Glutamatergic neuron (in vitro differentiated cells): ENCODE measurements at places on chromosomes 12 and 14. TPM values are rescaled to one million over a fixed set of nuclear protein-coding genes. Genes with fewer than 3 reads are reported as not detected.

Gene AGAP2
- 45.5 TPM for total RNA-seq

Gene PARPBP
- total RNA-seq: 6.3 TPM

Gene CHMP4A
- 32.4 TPM for total RNA-seq

Gene ANG
- total RNA-seq: 1.7 TPM

Gene FOXN4
- total RNA-seq: 0.61 TPM

Gene FAR2
- total RNA-seq: 6.9 TPM

DNA sequence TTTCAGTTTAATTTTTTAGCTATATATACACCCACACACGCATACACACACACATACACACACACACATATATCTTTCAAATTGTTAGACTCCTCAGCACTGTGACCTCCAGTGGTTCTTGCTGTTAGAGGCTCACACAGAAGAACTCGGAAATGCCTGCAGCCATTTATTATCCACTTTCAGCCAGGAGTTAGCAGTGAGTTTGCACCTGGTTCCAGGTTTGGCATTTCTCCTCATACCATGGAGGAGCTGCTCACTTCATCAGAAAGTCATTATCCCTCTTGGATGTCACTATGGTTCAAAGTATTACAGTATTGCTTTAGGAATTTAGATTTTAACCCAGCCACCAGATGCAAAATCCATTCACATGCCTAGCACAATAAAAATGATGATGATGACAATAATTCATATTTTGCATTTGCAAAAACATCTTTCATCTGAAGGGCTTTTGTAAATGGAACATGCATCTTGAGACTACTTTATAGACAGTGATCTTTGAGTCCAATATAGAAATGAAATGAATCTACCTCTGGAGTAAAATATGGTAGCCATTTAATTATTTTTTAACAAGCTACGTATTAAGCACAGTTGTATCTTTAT, 42.3 kb downstream of the NPAS3 start:
- DNase-seq: no peak

- no peak for DNase-seq
These were observed 10.6 kb upstream of the PLEKHD1 start for GRCh38 chr14:69473946-69474345.

- DNase-seq: no peak
These were observed 30.3 kb downstream of the NFKBIA start for GRCh38 chr14:35374263-35374712.

GRCh38 chr14:67463900-67464299, 24.6 kb downstream of the TMEM229B start:
- no peak for DNase-seq

DNA sequence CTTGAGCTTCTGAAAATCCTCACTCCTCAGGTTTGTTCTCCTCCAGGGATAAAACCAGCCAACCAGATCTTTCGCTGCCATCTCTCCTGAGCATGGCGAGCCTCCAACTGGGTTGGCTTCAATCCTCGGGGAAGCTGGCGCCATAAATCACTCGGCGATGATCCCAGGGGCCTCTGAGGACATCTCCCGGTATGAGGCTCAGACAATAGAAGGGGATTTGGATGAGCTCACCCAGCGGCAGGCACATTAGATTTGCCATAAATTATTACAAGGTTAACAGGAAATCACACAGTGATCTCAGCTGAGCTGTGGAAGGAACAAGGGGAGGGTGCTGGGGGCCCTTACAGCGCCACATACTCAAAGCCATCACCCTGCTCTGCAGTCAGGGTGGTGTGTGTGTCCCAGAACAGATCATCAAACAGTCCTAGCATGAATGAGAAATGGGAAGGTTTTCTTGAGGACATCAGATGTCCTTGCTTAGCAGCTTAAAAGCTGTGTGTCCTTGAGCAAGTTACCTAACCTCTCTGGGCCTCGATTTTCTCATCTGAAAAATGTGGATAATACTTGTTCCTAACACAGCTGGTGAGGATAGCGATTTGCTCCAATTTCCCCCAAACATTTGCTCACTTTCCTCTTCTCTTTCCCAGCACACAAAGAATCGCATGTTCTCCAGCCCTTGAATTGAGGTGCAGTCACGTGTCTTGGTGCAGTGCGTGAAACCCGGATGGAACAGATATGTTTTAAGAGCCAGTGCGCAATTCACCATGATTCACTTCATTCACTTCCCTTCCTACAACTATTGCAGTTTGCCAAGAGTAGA, 142.8 kb downstream of the SCARB1 start:
- DNase-seq: no peak

GRCh38 chr12:131682510-131682895, 28.4 kb upstream of the SFSWAP start:
- no peak for DNase-seq

DNA sequence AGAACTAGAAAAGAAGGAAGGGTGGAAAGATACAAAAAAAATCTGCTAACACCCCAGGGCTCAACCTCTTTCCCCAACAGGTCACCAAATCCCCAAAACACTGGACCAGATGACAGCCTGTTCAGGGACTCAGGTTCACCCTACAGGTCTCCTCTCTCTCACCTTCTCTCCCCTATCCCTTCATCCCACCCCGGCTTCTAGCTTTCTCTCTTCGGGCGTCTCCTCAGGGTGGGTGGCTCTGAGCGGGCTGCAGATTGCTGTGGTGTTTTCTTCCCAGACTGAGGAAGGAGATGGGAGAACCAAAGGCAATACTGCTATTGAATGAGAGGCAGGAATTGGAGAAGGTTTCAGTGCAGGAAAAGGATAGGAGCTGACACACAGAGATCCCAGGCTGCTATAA, 39.3 kb downstream of the ANO2 start:
- no peak for DNase-seq

GRCh38 chr12:42539696-42540095, 49.9 kb downstream of the PRICKLE1 start:
- no peak for DNase-seq

DNA sequence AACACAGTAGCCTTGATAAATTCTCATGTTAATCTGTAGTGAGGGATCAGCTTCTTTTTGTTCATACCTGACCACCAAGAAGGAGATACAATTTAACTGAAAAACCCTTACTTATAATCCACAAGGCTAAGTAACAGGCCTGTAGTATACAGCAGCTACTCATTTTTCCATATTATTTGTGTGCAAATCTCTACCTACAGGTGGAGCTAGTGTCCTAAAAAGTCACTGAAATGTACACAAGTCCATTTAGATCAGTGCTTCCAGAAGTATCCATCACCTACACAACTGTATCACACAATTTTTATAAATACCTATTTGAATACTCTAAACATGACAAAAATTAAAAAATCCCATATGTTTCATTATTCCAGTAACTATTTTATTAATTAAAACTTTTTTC, 173.2 kb downstream of the SLC35F4 start:
- no peak for DNase-seq

- DNase-seq: no peak
These were observed 17.4 kb upstream of the KLRF1 start for GRCh38 chr12:9809866-9810265.

GRCh38 chr12:15274561-15274967, 47.7 kb upstream of the PTPRO start:
- no peak for DNase-seq

- no peak for DNase-seq
These were observed 482.8 kb downstream of the MED13L start for GRCh38 chr12:115794659-115795081.

DNA sequence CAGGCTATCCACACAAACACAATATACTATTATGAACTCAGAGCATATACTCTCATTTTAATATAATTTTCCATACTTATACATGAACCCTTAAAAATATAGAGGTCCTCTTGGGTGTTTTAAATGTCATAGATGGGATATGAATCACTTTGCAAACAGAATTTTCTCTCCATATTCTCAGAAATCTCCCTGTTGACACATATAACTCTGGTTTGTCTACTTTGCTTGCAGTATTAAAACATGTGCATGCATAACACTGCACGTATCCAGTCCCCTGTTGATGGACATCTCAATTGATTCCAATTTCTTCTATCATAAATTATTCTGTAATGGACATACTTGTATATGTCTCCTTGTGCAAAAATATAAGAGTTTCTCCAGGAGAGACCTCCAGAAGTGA, 417.5 kb upstream of the TBX3 start:
- DNase-seq: no peak

GRCh38 chr12:56657416-56658379, 11.9 kb upstream of the ATP5F1B start:
- DNase-seq: no peak

DNA sequence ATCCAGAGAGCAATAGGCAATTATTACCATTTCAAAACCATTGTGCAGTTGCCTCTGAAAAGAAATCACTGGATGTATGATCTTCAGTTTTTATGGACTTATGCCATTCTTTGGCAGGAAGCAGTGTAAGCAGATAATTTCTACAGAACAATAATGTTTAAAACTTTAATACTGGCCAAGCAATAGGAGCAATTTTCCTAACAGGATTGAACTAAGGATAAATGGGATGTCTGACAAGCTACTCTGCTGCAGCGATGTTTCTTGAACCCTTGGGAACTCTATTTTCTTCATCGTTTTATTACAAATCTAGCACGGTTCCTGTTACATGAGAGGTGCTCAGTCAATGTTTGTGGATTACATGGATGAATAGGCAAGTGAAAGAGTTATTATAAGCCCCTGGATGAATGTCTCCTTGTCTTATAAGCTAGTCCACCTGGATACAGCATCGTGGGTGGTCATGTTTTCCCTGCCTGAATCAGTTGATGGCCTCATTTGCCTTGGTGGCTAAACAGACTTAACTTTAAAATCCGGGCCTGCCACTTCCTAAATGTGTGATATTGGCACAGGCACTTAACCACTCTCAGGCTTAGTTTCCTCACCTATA, 68.2 kb upstream of the MDM1 start:
- DNase-seq: no peak

GRCh38 chr12:107491856-107492255, 193.7 kb upstream of the PWP1 start:
- DNase-seq: no peak

GRCh38 chr12:98471085-98471484, 44.3 kb upstream of the TMPO start:
- no peak for DNase-seq

GRCh38 chr14:104681689-104682074, 7.7 kb upstream of the INF2 start:
- DNase-seq: peak; percentile 46

- no peak for DNase-seq
These were observed 34.1 kb downstream of the CHST11 start for GRCh38 chr12:104490850-104491249.

- DNase-seq: no peak
These were observed 1320.5 kb upstream of the SEL1L start for GRCh38 chr14:82854131-82854530.
